ENCODE measurements at places on chromosomes 16 and 17.

DNA sequence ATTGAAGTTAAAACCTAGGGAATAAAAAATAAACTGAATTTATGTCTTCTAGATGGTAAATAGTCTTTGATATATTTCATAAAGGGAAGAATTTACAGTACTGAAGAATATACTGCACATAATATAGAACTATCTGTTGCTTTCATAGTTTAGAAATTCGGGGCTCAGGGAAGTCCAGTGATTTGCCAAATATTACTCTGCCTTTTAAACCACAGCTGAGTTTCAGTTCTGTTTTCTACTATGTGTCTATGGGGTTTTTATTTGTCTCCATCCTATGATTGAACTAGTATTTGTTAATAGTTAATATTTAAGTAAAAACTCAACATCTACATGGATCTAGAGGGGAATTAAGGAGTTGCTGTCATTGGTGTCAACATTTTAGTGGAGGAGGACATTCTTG is 715.0 kb upstream of the CDH8 start:
- no peak for DNase-seq

DNA sequence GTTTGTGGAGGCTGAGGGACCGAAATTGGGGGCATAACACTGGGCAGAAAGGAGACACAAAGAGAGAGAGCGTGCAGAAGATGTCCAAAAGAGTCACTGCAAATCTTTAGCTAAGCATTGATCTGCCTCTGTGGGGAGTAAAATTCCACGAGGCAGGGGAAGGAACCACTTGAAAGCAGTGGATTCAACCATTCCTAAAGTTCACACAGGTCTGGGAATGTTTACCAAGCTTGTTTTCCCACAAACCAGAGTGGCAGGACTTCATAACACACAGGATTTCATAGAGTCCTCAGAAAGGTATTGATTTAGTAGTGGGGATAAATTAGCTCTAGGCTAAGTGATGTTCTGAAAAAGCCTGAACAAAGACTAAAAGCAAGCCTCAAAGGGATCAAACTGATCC is 66.1 kb upstream of the RPL38 start:
- DNase-seq, result no peak

GRCh38 chr17:58507123-58507634 is 7.3 kb downstream of the MTMR4 start:
- no peak for DNase-seq

- no peak for DNase-seq
These were observed 27.2 kb upstream of the SKAP1 start for GRCh38 chr17:48457080-48457836.

GRCh38 chr16:27721531-27722181 is 171.7 kb downstream of the KATNIP start:
- DNase-seq, result no peak

DNA sequence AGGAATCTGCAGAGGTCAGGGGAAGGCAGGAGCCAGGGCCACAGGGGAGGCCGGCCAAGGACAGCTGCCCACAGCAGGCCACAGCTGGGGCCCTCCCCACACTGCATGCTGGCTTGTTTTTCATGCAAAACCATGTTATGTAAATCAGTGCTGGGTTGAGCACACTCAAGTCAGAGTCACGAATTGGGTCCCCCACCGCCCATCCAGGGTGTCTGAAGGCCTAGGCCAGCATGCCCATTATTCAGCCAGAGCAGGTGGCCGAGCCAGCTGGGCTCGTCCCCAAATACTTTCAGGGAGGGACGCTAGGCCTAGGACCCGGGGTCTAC is 51.2 kb upstream of the TOB1 start:
- DNase-seq, result no peak

- DNase-seq, result no peak
These were observed 44.3 kb upstream of the CPNE2 start for GRCh38 chr16:57048095-57048494.

DNA sequence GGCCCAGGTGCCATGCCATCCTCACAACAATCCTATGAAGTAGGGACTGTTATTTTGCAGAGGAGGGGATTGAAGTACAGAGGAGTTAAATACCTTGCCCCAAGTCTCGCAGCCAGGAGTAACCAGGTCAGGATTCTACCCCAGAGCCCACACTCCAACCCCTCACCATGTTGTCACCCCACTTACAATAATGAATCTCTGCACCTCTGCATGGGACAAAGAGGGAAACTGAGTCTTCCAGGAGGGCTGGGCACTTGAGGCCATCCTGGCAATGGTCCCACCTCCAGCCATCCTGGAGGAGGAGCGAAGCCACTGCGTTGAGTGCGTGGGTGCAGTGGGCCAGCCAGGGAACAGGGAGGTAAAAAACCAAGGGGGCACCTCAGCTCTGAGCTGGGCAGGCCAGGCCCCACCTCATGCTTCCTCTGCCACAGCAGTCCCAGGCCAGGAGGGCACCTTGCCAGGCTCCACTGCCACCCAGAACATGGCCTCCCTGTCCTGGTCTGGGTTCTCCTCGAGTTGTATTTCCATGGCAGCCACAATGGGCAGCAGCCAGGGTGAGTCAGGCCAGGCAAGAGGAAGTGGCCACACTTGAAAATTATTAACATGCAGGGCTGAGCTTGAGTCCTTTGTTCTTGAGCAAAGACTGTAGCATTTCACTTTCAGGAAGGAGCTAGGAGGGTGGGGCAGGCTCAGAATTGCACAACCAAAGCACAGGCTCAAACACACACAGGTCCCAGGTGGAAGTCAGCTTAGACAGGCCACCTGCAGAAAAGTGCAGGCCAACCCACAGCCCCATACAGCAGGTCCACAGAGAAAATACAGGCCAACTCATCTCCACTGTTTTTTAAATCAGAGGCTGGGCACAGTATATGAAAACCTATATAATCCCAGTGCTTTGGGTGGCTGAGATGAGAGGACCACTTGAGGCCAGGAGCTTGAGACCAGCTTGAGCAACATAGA is 52.1 kb downstream of the CUEDC1 start:
- DNase-seq, result no peak

- no peak for DNase-seq
These were observed 7.8 kb downstream of the CD300A start for GRCh38 chr17:74474043-74474792.

DNA sequence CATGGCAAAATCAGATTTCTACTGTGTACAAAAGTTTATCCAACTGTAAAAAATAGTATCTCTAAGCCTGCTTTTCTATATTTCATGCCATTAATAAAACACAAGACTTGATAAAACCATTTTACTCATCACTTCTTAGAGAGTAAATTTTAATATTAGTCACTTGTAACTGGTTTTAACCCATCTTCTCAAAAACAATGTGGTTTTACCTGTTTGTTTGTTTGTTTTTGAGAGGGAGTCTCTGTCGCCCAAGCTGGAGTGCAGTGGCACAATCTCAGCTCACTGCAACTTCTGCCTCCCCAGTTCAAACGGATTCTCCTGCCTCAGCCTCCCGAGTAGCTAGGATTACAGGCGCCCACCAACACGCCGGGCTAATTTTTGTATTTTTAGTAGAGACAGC is 32.1 kb downstream of the UBE2G1 start:
- DNase-seq, result no peak

- DNase-seq, result no peak
These were observed 8.5 kb downstream of the GAA start for GRCh38 chr17:80109713-80110446.

- no peak for DNase-seq
These were observed 63.4 kb downstream of the SNX20 start for GRCh38 chr16:50617646-50618184.

DNA sequence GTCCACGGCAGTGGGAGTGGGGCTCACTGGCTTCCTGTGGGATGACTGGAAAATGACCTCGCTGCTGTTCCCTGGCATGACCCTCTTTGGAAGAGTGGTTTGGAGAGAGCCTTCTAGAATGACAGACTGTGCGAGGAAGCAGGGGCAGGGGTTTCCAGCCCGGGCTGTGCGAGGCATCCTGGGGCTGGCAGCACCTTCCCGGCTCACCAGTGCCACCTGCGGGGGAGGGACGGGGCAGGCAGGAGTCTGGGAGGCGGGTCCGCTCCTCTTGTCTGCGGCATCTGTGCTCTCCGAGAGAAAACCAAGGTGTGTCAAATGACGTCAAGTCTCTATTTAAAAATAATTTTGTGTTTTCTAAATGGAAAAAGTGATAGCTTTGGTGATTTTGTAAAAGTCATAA is 7.8 kb upstream of the RNF213 start:
- DNase-seq, result no peak

DNA sequence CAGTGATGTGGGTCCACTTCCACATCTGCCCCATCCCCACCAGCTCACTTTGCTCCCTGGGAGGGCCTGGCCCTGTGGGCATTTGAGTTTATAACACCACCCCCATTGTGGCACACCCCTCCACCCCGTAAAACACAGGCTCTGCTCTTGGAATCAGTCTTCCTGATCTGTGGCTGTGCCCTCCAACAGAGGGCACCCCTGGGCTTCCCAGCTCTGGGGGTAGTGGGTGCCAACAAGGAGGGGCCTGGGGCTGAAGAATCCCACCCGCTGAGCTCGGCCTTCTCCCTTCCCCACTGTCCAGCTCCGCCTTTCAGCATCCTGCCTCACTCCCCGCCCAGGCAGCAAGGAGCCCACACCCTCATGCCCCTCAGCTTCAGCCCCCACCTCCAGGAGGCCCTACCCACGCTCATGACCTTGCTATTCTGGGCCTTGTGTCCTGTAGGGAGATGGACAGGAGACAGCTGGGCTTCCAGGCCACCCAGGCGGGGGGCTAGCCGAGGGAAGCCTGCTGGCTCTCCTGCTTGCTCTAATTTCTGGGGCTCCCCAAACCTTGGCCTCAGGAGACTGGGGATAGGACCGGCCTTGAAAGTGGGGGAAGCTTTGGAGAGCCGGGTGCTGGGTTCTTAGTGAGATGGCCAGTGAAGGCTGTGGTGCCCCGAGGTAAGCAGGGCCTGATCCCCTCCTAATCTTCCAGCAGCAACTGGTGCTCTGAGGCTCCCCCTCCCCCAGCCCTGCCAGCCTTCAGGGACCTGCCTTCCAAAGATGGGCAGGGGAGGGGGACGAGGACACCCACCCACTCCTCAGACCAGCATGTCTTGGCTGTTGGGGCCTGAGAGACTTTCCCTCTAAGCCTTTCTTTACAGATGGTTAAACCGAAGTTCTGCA is 2.9 kb upstream of the ATP2A1 start:
- DNase-seq, result no peak

DNA sequence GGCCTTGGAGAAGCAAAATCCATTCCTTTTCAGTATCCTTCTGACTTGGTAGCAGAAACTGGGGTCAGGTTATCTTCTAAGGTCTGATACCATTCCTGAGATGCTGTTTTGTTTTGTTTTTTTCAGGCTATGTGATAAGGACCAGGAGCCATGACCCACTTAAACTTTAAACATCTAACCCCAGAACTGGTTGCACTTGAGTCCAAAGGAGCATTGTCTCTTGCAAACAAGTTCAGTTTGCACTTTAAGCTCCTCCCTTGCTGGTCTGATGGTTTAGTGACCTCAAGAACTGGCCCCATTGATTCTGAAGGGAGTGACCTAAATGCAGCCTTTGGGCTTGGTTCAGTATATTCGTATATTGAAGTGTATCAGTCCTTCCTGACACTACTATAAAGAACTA is 75.2 kb downstream of the ERCC4 start:
- no peak for DNase-seq

DNA sequence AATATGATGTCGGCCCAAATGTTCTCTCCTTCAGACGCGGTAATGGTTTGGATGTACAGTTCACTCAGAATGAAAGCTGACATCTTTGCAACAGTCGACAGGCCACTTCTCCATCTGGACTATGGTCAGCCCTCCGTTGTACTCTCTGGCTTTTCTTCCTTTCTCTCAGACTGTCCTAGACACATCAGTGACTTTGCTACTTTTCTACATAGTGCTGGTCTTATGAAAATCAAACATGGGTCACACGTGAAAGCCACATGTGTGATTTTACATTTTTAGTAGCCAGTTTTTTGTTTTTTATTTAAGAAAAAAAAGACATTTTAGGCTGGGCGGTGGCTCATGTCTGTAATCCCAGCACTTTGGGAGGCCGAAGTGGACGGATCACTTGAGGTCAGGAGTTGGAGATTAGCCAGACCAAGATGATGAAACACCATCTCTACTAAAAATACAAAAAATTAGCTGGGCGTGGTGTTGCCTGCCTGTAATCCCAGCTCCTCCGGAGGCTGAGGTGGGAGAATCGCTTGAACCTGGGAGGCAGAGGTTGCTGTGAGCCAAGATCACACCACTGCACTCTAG is 644.1 kb downstream of the KCNJ2 start:
- DNase-seq, result no peak

DNA sequence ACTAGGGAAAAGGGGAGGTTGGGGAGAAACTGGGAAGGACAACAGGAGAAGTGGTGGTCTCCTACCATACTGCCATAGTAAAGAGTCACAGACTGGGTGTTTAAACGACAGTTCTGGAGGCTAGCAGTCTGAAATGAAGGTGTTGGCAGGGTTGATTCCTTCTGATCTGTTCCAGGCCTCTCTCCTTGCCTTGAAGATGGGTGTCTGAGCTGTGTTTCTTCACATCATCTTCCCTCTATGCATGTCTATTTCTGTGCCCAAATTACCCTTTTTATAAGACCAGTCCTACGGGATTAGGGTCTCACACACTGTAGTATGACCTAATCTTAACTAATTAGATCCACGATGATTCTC is 79.8 kb upstream of the TMEM97 start:
- no peak for DNase-seq

DNA sequence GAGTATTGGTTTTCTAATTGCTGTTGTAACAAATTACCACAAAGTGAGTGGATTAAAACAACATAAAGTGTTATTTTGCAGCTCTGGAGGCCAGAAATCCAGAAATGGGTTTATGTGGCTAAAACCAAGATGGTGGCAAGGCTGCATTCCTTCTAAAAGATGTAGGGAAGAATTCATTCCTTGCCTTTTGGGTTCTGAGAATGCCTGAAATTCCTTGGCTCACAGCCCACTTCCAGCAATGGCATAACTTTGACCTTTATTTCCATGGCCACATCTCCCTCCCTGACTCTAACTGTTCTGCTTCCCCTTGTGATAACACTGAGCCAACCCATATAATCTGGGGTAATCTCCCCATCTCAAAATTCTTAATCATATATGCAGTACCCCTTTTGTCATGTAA is 269.6 kb upstream of the RPL38 start:
- no peak for DNase-seq

DNA sequence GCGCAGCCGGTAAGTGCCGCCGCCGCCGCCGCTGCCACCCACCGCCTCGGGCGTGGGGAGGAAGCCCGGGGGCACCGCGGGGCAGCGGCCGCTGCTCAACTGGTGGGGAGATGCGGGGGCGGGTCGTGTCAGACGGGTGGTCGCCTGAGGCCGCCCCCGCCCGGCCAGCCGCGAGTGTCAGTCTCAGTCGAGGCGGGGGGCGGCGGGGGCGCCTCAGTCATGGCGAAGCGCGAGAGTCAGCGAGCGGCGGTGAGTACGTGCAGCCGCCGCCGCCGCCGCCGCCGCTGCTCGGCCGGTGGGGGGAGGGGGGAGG is 76.2 kb downstream of the CHD9 start:
- DNase-seq, result no peak

GRCh38 chr17:48576479-48577309 is 1.5 kb downstream of the HOXB4 start:
- DNase-seq, result no peak

GRCh38 chr17:20981046-20981920 is 61.5 kb downstream of the USP22 start:
- DNase-seq, result no peak

GRCh38 chr16:72199761-72200337 is 27.9 kb upstream of the PMFBP1 start:
- no peak for DNase-seq

All from cortex of kidney (tissue), 1 donor.